ENCODE measurements at places on chromosomes 11 and 22. TPM values are rescaled to one million over a fixed set of nuclear protein-coding genes. Genes with fewer than 3 reads are reported as not detected.

Gene RAC2
- polyA plus RNA-seq, result 22.6 TPM

Gene MRGPRE
- not detected for polyA plus RNA-seq

DNA sequence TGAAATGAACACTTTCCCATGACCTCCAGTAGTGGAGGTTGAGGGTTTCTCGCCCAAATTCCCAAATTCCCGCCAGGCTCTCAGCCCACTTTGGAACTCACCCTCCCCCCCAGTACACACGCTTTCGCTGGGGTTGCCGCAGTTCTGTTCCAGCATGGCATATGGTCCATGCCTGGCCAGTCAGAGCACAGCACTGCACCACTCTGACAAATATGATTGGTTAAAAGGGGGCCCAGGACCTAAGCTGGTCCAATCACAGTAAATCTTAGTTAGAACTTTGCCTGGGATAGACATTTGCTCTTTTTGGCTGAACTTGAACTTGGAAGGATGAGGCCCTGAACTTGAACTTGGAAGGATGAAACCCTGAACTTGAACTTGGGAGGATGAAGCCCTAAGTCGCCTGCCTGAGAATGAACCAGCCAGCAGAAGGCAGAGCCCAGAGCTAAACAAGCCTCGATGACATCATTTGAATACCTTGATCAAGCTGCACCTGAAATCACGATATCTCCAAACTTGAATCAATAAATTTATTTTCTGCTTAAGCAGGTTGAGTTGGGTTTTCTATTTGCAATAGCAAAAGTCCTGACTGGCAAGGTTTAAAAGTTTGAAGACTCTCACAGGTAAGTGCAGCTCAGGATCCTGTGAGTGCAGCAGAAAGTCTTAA, 12.6 kb upstream of the SSTR3 start:
- H3K27me3 ChIP-seq, result no peaks in the 10 kb centered on the region
- no peak overlapping the region for H3K4me3 ChIP-seq
- DNase-seq, result no peak
- no peak overlapping the region for H3K27ac ChIP-seq

GRCh38 chr11:2961080-2961479, 31.0 kb downstream of the NAP1L4 start:
- peaks cover 91% of the 10 kb centered on the region for H3K36me3 ChIP-seq
- no peak overlapping the region for H3K27ac ChIP-seq
- no peak overlapping the region for H3K4me3 ChIP-seq
- no peaks in the 10 kb centered on the region for H3K27me3 ChIP-seq

- H3K27me3 ChIP-seq, result no peaks in the 10 kb centered on the region
- DNase-seq, result no peak
These were observed 35.5 kb downstream of the TREH start for GRCh38 chr11:118643995-118644345.

DNA sequence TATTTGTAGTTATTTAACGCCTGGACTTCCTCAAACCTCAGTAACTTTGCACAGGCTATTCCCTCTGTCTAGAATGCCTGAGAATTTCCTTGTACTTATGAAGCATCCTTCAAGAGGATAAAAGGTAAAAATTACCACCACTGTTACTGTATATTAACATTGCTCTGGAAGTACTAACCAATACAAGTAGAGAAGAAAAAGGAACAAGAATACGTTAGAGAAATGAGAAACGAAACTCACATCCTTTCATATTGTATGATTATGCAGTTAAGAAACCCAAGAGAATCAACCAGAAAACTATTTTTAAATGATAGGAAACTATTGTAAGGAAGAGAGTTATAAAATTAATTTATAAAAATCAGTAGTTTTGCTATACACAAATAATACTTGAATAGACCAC, 48.2 kb upstream of the OR5P2 start:
- no peaks in the 10 kb centered on the region for H3K36me3 ChIP-seq
- H3K4me3 ChIP-seq, result no peak overlapping the region
- DNase-seq, result no peak
- H3K27ac ChIP-seq, result no peak overlapping the region
- H3K4me1 ChIP-seq, result no peaks in the 10 kb centered on the region

DNA sequence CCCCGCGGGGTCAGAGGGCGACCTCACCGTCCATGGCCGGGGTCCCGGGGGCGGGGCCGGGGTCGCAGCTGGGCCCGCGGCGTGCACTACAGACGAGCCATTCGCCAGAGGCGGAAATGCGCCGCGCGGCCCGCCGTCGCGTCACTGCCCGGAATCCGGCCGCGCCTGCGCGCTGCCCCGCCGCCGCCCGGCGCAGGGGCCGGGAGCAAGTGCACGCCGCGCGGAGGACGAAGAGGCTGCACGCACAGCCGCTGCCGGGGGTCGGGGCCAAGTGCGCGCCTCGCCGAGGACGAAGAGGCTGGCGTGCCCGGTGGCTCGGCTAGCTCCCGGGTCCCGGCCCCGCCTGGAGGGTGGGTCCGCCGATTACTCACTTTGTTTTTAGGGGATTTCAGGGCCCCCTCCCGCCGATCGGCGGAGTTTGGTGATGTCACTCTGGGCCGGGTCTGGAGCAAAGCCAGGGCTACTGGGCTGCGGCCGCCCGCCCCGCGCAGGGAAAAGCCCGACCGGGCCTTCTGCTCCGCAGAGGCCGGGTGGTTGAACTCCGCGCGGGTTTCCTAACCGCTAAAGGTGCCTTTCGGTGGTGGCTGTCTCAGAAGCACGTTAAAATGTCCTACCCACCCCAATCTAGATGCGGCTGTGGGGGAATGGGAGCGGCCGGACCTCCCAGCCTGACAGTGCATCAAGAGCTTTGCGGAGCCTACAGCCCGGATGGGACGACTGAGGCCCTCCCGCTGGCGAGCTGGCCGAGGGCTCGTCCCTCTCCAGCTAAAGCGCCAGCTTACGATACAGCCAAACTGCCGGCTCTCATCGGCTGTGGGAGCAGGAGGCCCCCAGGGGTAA, at the start of gene RELA:
TSS of gene RELA (minus strand) at position 118 of the 840 bp plus-strand sequence. CDS start at position 34, 84 bp downstream.
- peak; percentile 96 for DNase-seq
- peaks cover 33% of the 10 kb centered on the region for H3K36me3 ChIP-seq
- H3K4me1 ChIP-seq, result peaks cover 12% of the 10 kb centered on the region
- H3K4me3 ChIP-seq, result peak within 1 kb of the TSS; percentile 80

- peaks cover 2% of the 10 kb centered on the region for H3K27me3 ChIP-seq
- H3K27ac ChIP-seq, result no peak overlapping the region
These were observed 4.4 kb downstream of the CAVIN3 start for GRCh38 chr11:6315811-6316425.

DNA sequence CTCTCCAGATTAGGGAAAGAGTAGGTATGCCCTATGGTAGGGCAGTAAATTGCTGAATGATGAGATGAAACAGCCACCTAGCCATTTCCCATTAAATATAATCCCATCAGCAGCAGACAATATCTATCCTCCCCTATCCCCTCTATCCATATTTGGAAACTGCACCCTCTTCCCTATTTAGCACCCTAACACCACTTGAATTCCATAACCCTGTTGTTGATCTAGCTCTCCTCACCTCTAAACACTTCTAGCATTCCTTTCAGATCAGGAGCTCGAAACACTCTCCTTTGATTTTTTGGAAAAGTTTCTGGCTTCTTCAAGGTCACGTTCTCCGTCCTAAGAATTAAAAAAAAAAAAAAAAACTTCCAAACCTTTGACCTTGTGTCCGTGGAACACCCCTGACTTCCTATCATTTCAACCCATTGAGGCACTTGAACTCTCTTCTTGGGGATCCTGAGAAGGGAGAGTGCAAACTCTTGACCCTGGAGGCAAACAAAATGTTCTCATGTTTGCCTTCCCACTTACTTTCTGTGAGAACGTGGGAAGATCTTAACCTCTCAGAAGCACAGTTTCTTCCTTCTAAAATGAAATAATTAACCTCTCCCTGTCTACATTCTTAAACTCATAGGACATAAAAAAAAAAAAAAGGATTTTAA, 19.0 kb downstream of the TRIM5 start:
- H3K27me3 ChIP-seq, result no peaks in the 10 kb centered on the region
- peaks cover 31% of the 10 kb centered on the region for H3K36me3 ChIP-seq
- no peak for DNase-seq
- H3K4me3 ChIP-seq, result no peak overlapping the region

DNA sequence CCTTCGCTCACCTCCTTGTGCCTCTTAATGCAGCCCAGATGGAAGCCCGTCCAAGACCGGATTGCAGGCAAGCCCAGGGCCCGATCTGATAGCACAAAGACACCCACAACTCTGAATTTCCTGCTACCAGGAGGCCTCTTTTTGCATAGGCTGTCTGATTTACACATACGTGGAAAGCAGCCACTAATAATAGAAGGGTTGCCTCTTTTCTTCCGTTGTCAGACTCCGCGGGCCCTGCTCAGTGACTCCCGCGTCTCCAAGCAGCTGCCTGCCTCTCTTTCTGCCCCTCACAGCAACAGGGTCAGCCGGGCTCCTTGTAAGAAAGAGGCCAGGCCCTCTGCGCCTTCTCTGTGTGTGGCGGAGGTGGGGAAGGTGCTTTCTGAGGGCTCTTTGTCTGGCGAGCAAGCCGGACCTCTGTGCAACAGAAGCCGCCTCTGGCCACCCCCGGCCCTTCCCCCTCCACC, 26.7 kb downstream of the FLI1 start:
- H3K4me3 ChIP-seq, result no peak overlapping the region
- H3K36me3 ChIP-seq, result no peaks in the 10 kb centered on the region
- no peak overlapping the region for H3K27ac ChIP-seq
- H3K4me1 ChIP-seq, result peaks cover 8% of the 10 kb centered on the region

GRCh38 chr11:63574856-63575602, 11.8 kb upstream of the PLAAT2 start:
- DNase-seq, result peak; percentile 76
- H3K36me3 ChIP-seq, result no peaks in the 10 kb centered on the region
- H3K27me3 ChIP-seq, result no peaks in the 10 kb centered on the region
- H3K27ac ChIP-seq, result peak overlapping the region; percentile 90

Gene TBX10
- 4.9 TPM for polyA plus RNA-seq

Gene GGTLC2
- polyA plus RNA-seq, result not detected

GRCh38 chr11:10984250-10984649, 126.4 kb upstream of the ZBED5 start:
- H3K4me3 ChIP-seq, result no peak overlapping the region
- no peaks in the 10 kb centered on the region for H3K36me3 ChIP-seq
- no peak for DNase-seq
- no peaks in the 10 kb centered on the region for H3K27me3 ChIP-seq
- no peak overlapping the region for H3K27ac ChIP-seq

- H3K27ac ChIP-seq, result no peak overlapping the region
- H3K4me1 ChIP-seq, result no peaks in the 10 kb centered on the region
- H3K36me3 ChIP-seq, result peaks cover 19% of the 10 kb centered on the region
- H3K27me3 ChIP-seq, result no peaks in the 10 kb centered on the region
These were observed 33.2 kb downstream of the TSPAN4 start for GRCh38 chr11:875769-876301.

Gene INSC
- polyA plus RNA-seq, result 7.2 TPM

Gene PKDREJ
- polyA plus RNA-seq, result 0.69 TPM

Gene GRK3
- polyA plus RNA-seq, result 14.2 TPM

- DNase-seq, result no peak
- H3K4me3 ChIP-seq, result no peak overlapping the region
- H3K27ac ChIP-seq, result no peak overlapping the region
These were observed 1539.4 kb upstream of the TENM4 start for GRCh38 chr11:80980227-80980626.
